T-helper 9 cell (primary cell): ENCODE measurements at places on chromosomes 13 and 19.

- no peak for DNase-seq
Observed at GRCh38 chr13:107208889-107209288, 641.0 kb upstream of the ARGLU1 start.

DNA sequence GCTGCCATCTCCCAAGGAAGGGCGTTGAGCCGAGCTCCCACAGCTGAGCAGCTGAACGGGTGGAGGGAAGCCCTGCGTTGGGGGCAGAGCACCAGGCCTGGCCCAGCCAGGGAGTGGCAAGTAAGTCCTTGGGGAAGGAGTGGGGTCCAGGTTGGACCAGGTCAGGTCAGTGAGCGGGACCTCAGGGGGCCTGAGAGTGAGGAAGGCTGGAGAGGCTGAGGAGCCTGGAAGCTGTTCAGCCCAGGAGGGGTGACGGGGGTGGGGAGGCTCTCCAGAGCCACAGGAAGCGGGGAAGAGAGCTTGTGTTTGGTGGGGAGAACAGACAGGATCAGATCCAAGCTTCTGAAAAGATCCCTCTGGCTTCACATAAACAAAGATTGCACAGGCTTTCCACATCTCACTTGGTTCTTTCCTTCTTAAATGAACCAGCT lies 55.4 kb upstream of the ATP12A start:
- no peak for DNase-seq

DNA sequence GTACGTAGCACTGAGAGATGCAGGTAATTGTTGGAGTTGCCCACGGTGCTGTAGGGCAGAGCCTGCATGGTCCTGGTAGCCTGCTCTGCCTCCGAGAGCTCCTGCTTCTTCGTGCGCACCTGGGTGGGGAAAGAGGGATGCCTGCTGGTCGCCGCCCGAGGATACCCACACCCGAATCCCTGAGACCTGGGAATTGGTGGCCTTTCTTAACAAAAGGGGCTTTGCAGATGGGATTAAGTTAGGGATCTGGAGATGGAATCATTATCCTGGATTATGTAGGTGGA lies 9.4 kb downstream of the C3 start:
- DNase-seq, result no peak

GRCh38 chr13:110109910-110110309 lies 197.0 kb downstream of the COL4A1 start:
- no peak for DNase-seq

DNA sequence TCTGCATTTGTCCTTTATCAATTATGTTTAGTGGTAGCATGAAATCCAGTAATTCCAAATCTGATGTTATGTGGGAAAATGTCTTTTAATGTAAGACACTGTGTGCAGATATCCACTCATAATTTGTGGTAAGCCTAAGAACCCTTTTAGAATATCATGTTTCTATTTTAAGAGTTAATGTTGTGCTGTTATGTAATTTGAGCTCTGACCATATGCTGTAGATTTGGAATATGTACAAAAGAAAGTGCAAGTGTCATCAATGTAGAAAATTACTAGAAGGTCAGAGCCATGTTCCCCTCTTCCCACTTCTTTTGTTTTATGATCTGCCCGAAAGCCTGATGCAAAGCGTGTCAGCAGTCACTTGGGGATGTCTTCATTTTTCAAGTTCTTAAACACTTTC lies 44.5 kb downstream of the SCEL start:
- no peak for DNase-seq

DNA sequence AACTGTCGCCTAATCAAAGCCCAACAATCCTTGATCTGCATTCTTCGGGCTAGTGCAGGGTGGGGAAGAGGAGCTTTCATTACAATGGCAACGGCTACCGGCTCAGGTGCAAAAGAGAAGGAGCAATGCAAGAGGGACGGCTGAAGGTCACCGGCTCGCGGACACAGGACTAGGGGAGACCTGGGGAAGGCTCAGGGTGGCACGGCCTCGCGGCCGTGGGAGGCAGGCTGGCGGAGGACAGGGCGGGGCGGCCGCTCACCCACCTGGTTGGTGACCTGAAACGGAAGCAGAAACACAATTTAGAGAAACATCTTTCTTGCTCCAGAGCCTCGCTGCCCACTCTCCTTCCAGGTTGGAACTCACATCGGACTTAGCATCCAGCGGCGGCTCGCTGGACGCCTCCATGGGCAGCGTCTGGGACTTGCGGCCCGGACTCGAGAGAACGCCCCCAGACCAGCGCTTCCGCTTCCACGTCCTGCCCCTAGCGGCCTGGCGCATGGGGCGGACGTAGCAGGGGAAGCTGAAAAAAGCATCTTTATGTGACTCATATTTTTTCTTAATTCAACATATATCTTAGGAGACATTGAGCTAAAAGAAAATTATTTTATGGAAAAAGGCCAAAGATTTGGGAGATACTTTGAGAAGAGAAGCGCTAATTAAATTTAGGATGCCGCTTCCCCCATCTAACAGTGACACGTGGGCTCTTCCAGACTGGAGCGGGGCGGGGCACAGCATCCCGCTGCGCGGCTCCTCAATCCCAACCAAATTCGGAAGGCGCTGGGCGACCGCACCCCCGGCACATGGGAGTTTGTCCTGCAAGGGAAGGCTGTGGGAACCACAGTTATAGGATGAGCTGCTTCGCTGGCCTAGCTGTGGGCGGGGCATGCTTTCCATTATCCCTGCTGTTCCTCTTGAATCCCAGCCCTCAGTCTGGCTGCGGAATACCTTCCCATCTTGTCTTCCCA lies at the start of gene COMMD6:
COMMD6 (minus strand) TSS at position 441 of the 965 bp plus-strand sequence; CDS start at position 405, 36 bp downstream.
- peak; percentile 55 for DNase-seq

- no peak for DNase-seq
Observed at GRCh38 chr13:31012655-31013024, 80.2 kb downstream of the TEX26 start.

- DNase-seq, result no peak
Observed at GRCh38 chr13:40271931-40272775, 394.3 kb downstream of the FOXO1 start.

DNA sequence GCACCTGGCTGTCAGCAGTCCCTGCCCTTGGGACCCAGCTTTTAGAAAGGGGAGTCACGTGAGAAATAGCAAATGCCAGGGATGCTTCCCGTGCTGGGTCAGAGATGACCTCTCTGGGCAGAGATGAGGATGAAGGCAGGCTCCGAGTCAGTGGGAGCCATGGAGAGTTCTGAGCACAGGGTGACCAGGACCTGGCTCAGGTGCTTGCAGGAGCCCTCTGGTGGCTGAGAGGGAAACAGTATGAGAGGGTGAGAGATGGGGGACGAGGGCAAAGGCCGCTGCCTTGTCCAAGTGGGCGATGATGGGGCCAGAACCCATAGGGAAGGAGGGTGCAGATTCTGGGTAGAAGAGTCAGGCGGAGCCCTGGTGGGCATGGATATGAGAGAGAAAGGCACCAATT lies 15.8 kb downstream of the TMED1 start:
- no peak for DNase-seq
